D341Med (cell line): ENCODE measurements at places on chromosomes 6 and 20.

GRCh38 chr20:21569586-21569985, 55.7 kb upstream of the NKX2-2 start:
- no peak for DNase-seq

DNA sequence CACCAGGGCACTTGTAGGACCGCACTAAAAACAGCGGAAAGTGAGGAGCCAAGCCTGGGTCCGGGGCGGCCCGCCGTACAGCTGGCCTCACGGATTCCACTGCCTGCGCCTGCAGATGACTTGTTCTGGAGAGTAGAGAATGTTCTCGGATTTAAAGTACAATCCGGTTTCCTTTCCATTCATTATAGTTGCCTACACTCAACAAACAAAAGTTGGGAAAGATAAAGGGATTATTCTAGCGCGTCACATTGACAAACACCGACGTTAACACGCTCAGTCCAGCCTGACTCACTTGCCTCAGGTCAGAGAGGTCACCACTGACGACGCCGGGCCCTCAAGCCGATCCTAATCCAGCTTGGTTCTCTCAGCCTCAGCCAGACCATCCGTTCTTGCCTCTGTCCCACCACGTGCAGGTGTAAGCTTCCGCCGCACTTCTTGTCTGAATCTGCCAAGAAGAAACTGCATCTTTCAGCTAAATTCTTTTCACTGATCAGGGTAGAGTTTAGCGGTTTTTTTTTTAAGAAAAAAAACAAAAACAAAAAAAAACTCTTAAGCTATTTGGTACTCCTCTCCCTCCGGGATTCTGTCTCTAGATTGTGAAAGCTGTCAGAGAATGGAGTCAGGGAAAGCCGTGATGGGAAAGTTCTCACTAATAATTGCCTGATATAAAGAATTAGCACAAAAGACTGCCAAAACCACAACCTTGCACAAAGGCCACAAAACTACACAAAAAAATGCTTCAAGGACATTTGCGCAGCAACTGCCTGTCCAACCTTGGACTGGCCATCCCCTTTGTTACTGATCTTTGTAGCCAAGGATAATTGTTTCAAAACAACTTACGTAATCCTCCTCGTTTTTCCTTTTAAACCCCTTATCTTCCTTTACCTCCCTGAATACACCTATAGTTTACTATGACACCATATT, 1.1 kb upstream of the PHF10 start:
- DNase-seq = peak; percentile 43

DNA sequence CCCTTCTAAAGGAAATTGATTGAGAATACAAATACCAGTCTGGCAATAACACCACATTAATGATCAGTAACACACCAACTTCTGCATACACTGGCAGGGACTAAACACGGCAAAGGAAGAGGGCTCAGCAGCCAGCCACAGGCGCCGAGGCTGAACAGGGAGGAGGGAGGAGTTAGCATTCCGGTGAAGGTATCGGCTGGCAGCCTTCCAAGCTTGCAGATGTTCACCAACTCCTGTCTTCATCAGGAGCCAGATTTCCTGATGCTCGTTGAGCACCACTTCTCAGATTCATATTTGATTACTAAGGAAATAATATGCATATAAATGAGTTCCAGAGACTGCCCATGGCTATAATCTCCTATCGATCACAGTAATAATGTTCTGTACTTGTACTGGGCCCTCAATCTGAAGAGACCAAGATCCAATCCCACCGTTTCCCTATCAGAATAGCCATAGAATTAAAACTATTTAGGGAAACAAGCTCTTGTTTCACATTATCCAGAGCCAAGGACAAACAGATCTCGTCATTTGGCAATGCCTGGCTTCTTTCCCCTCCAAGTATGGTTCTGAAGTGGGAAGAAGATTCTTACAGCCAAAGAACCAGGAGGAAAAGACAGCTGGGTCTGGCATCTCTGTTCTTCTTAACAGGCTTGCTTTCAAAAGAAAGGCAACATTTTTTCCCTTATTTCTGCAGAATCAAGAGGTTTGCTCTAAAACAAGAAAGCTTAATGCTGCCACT, 42.2 kb downstream of the GFOD1 start:
- peak; percentile 81 for DNase-seq

DNA sequence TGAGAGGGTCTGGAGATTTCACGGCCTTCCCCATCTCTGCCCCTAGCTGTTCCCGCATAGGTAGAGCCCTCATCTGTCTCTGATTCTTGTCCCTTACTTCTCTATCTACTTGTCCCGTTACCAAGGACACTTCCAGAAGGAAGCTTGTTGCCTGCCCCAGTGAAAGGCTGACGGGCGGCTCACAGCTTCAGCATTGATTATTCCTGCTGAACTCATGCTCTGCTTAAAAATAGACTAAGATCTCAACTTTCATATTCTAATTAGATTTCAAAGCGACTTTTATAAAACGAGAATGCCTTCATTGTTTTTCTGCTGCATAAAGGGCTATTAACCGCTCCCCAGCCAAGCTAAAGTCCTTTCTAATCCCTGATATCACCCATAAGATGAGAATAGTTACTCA, 31.1 kb upstream of the MAFB start:
- DNase-seq = no peak

DNA sequence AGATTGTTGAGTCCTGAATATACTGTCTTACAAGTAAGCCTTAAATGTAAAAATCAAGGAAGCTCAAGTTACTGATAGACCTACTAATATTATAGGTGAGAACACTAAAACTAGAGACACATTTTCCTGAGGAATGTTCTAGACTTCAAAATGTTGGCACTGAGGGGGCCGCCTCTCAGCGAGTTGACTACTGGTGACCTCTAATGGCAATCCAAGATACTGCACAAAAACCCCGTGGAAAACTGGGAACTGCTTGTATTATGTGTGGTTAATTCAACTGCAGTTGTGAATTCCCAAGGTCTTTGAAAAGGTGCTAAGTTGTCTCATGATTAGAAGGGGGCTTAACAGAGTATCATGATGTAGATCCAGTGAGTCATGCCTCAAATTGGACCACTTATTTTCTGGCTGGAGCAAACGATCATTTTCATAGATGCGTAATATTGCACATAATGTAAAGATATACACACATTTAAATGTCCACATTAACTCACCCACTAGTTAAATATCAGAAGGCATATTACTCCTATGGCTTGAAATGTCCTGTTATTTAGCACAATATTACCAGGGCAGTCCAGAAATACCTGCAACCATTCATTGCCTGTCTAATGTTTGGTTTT, 336.2 kb downstream of the FOXA2 start:
- DNase-seq = no peak

- DNase-seq = peak; percentile 45
Measured at GRCh38 chr6:17280552-17281090, 540 bp upstream of the RBM24 start.

GRCh38 chr20:10550204-10551118, 115.4 kb downstream of the SLX4IP start:
- DNase-seq = no peak

DNA sequence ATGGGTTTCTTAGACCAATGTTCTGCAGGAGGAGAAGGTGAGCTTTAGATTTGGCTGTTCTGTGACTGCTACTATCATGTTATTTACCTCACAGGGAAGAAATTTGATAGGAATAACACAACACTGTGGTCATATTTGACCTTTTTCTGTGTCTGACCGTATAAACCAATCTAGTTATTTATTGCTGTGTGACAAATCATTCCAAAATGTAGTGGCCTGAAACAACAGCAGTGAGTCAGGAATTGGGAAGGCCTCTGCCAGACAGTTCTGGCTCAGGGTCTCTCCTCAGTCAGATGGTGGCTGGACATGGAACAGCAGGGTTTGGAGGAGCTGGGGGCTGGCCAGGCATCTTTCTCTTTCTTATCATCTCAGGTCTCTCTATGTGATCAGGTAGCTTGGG, 33.0 kb downstream of the RIPOR2 start:
- no peak for DNase-seq

GRCh38 chr6:154485815-154486214, 24.7 kb downstream of the CNKSR3 start:
- DNase-seq = no peak

DNA sequence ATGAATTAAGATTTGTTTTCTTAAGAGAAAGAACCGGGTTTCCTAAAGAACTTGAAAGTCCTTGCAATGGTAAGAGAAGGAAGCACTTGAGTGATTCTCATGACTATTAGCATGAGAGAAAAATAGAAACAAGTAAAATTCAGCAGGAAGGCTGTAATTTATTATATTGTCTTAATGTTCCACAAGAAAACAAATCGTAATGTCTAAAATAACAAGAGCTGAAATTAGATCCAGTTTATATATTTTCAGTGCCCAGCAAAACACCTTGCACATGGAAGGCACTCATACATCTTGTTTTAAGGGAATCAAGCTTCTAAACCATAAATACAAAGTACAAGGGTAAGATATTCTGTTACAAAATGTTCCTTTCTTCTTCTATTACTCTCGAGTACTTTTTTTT, 229.4 kb upstream of the PLN start:
- no peak for DNase-seq

DNA sequence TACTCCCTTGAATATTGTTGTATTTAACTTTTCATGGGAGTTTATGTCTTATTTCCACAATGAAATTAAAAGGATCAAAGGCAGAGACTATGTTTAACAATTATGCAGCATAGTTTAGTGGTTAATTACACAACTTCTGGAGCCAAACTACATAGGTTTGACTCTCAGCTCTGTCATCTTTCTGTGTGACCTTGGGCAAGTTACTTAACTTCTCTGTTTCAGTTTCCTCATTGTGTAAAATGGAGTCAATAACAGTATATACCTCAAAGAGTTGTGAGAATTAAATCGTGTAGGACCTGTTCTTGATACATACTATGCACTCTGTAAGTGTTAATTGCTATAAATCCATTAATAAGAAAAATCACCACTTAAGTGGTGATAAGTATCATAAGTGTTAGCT, 48.3 kb downstream of the BTBD9 start:
- no peak for DNase-seq

DNA sequence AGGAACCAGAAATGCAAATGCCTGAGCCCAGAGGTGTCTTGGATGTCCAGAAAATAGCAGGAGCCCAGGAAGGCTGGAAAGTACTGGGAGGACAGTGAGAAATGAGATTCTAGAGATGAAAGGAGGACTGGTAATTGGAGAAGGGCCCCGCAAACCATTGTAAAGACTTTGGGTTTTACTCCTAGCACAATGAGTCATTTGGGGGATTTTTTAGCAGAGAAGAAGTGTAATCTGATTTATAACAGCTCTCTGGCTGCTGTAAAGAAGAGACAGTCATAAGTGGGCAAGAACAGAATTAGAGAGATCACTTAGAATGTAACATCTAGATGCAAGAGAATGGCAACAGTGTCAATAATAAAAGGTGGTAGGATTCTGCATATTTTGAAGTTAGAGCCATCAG, 40.2 kb downstream of the SLC35F1 start:
- DNase-seq = no peak

DNA sequence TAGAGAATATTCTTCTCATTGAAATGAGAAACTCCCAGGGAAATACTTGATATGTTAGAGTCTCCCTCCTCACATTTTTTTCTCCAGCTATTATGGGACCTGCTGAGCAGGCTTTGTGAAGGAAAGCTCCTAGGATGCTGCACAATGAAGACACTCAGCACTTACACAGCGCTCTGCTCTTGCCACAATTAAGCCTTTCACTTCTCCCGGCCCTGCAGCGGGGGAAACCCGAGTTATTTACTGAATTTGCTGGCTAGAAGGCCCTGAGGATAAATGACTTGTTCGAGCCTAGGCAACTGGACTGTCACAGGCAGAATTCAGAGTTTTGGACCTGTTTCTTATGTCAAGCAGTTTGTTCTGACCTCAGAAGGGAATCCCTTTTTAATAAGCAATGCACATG, 102.0 kb downstream of the MAP3K7 start:
- no peak for DNase-seq

DNA sequence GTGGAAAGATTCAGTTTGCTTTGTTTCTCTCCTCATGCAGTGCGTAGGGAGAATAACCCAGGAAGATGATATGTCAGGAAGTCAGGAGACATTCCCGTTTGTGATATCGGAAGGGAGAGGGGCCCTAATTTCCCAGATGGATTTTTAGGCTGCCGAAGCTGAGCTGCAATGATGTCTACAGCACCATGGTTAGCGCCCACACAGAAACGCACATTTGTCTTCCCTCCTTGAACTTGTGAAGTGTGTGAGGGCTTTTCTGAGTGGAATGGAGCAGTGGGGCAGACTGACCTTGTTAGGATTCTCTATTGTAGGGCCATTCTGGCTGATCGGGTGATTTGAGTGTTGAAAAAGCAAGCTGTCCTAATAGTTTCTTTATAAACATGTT, 191.3 kb upstream of the ARG1 start:
- DNase-seq = no peak

GRCh38 chr6:7954477-7955200, 44.1 kb upstream of the TXNDC5 start:
- DNase-seq = no peak

- no peak for DNase-seq
Measured at GRCh38 chr6:73743556-73743955, 47.6 kb downstream of the CD109 start.

GRCh38 chr6:36357872-36358225, 21.2 kb upstream of the BNIP5 start:
- DNase-seq = no peak

DNA sequence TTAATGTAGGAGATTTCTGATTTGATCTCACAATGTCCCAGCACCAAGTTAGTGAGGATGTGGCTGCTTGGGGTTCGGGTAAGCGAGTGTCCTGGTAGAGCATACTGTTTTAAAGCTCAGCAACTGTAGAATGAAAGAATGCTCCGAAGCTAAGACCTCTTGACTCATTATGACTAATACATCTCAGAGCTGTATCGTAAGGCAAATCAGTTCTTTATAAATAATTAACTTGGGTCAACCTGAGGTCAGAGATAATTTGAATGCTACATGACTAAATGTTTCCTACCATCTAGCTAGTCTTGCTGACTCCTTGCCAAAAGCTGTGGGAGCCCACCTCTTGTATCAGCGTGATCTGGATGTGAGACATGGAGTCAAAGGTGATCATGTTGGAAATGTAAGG, 128.8 kb upstream of the PDE7B start:
- DNase-seq = no peak

GRCh38 chr20:20993372-20993771, 112.8 kb downstream of the LINC00237 start:
- DNase-seq = no peak

- DNase-seq = no peak
Measured at GRCh38 chr6:22575190-22575589, 5.8 kb downstream of the HDGFL1 start.

DNA sequence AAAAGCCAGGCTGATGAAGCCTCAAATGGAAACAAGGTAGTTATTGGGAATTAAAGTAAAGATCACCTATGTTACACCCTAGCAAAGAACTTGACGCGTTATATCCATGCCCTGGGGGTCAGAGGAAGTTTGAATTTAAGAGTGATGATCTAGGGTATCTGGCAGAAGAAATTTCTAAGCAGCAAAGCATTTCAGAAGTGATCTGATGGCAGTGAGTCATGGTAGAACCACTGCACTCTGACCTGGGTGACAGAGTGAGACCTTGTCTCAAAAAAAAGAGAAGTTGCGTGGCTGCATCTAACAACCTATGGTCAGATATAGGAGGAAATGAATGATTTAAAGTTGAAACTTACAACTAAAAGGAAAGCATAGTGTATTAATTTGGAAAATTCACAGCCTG, 45.2 kb downstream of the SCP2D1 start:
- no peak for DNase-seq

GRCh38 chr6:53279293-53279692, 69.5 kb downstream of the ELOVL5 start:
- DNase-seq = no peak
